Fibroblast of skin of right biceps (primary cell): ENCODE measurements at places on chromosomes 1 and 21.

GRCh38 chr1:160550572-160551034 lies 27.5 kb upstream of the SLAMF6 start:
- no peak for DNase-seq

DNA sequence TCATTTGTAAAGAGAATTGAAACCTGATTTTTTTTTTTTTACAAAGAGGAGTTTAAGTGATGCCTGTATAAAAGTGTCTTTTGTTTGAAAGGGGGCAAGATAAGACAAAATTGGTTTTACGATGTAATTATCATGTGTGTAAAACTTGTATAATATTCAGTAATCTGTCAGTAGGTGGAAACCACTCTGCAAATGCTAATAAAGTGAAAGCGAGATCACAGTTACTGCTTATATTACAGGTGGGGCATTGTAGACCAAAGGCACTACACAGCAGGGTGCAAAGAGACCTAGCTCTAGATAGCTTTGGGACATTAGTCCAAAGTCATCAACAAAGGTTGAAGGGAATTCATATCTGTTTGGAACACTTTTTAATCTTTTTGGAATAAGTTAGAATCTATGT lies 174.2 kb downstream of the LHX8 start:
- no peak for DNase-seq

GRCh38 chr1:57072401-57073110 lies 106.7 kb upstream of the C8B start:
- DNase-seq: no peak

- peak; percentile 24 for DNase-seq
Observed at GRCh38 chr1:39639305-39640130, at the start of gene HEYL. HEYL (minus strand) TSS chr1:39639643; CDS start chr1:39639625, 18 bp downstream.

- no peak for DNase-seq
Observed at GRCh38 chr1:17883136-17883535, 128.0 kb downstream of the ACTL8 start.

- DNase-seq: no peak
Observed at GRCh38 chr1:54413732-54414131, 7.5 kb upstream of the SSBP3 start.

- no peak for DNase-seq
Observed at GRCh38 chr1:204711947-204712701, 26.6 kb upstream of the LRRN2 start.

DNA sequence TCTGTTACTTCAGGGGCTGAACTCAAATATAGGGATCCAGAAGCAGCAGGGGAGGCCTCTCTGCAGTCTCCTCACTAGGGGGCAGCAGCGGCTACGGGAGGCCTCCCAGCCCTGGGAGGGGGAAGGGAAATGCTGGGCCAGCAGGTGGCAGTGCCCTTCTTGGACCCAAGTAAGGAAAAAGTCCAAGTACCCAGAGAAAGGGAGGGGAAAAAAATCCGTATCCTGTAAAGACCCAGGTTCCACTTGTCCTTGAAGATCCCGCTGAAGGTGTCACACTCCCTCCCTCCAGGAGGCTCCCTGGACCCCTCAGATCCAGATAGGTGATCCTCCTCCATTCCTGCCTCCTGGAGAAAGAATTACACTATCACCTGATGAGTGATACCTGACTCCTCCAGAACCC lies 14.1 kb upstream of the NUAK2 start:
- peak; percentile 64 for DNase-seq

GRCh38 chr1:30511991-30512913 lies 211.1 kb downstream of the MATN1 start:
- peak; percentile 82 for DNase-seq

DNA sequence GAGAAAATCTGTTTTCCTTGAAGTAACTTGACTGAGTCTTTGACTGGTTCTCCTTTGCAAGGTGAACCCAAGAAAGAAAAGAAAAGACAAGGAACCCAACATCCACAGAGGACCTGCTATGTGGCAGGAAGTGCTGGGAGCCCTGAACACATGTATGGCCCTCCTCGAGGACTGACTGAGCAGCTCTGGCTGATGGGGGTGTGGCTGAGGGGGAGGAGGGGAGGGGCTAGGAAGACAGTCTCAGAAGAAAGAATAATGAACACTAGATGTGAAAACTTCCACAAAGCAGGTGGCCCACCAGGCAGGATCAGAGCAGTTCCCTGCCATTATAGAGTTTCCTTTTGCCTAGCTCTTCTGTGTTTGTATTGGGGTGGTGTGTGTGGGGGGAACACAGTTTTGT lies 26.1 kb downstream of the NENF start:
- no peak for DNase-seq

- DNase-seq: no peak
Observed at GRCh38 chr1:21622466-21623315, 46.5 kb downstream of the RAP1GAP start.

GRCh38 chr21:33914188-33914587 lies 1.4 kb downstream of the ATP5PO start:
- no peak for DNase-seq

- peak; percentile 88 for DNase-seq
Observed at GRCh38 chr1:60068393-60069045, 5.1 kb downstream of the C1orf87 start.

- DNase-seq: no peak
Observed at GRCh38 chr1:71592646-71593274, 511.9 kb upstream of the ZRANB2 start.

GRCh38 chr21:31185663-31186062 lies 147.4 kb upstream of the KRTAP19-8 start:
- no peak for DNase-seq

GRCh38 chr1:14765773-14766172 lies 167.3 kb downstream of the KAZN start:
- DNase-seq: no peak

- no peak for DNase-seq
Observed at GRCh38 chr1:219514728-219515127, 98.2 kb downstream of the ZC3H11B start.

DNA sequence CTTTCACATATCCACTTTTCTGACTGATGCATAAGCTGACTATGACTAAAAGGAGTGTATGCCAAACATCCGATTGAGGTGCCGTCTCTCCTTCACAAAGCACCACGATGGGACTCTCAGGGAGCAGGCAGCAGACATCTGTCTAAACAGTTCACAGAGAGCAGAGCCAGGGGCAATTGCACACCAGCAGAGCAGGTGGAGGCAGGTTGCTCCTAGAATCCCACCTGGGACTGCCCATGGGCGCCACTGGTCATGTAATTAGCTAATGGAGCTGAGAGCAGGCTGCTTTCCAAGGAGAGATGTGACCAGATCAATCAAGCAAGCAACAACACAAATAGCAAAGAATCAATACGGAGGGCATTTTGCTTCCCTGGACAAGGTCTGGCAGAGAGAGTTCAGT lies 30.5 kb upstream of the COA6 start:
- DNase-seq: no peak

- DNase-seq: no peak
Observed at GRCh38 chr1:82978461-82979324, 1020.2 kb downstream of the TTLL7 start.

DNA sequence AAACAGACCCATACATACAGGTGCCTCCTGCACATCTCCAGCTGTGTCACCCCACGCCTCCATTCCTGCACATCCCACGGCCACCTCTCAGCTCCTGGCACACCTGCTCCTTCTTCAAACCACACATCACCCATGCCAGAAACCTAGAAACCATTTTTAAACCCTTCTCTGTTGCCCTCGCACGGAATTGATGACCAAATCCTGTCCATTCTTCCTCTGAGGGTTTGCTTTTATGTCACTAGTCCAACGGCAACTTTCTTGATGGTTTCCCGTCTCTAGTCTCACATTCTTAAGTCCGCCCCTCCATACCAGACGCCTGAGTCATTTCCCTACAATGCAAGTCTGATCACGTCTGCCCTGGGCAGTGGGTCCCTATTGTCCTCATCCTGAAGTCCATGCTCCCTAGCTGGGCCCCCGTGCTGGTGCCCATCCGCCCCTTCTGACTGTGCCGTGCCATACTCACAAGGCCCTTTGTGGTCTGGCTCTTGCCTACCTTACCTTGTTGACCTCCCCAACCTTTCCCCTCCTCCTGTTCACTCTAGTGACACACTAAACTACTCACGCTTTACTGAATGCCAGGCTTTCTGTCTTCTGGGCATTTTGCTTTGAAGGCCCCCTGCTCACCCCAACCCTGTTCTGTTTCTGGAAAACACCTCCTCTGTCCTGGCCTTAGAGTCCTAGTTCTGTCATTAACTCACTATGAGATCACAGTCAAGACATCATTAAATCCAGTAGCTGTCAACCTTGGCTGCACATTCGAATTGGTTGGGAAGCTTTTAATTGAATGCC lies 17.6 kb downstream of the SLC2A1 start:
- DNase-seq: peak; percentile 99

GRCh38 chr1:202049129-202049528 lies 38.7 kb downstream of the ELF3 start:
- no peak for DNase-seq

DNA sequence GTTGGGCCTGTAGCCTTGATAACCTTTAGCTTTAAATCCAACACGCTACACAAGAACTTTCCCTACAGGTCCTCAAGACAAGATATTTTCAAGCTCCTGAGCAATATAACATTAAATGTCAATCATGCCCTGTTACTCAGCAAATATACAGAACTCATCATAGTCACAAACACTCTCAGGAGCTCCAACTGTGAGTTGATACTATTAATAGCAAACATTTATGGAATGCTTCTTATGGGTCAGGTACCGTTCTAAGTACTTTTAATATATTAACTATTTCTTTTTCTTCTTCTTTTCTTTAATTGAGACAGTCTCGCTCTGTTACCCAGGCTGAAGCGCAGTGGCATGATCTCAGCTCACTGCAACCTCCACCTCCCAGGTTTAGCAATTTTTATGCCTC lies 10.1 kb downstream of the EYA3 start:
- DNase-seq: no peak

DNA sequence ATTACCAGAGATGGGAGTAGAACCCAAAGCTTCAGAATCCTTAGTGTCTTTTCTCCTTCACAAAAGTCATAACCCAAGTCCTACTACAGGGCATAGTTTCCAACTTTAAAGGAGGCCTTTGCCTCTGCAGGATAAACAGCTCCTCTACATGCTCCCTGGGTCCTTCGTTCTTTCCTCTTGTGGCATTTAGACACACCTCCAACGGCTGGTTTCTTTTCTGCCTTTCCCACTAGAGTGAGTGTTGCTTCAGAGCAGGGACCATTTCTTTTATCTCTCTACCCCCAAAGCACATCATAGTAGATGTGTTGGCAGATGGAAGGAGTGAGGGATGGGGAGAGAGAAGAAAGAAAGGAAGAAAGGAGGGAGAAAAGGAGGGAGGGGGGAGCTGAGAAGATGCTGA lies 144.7 kb upstream of the SPATA6 start:
- DNase-seq: no peak

DNA sequence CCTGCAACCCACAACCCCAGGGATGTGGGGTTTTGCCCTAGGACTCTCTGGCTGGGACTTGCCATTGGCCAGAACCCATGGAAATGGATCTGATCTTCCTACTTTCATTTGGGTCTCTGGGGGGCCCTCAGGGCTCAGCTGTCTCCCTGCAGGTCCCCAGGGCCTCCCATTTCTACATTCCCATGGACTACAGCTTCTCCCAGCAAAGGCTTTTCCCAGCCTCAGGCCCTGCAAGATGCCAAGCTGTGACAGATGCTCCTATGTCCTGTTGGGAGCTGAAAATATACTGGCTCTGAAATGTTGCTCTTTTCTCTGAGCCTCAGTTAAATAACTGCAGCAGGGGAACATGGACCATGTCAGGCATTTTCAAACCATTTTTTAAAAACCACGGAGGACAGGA lies 99.5 kb upstream of the IGSF21 start:
- no peak for DNase-seq

DNA sequence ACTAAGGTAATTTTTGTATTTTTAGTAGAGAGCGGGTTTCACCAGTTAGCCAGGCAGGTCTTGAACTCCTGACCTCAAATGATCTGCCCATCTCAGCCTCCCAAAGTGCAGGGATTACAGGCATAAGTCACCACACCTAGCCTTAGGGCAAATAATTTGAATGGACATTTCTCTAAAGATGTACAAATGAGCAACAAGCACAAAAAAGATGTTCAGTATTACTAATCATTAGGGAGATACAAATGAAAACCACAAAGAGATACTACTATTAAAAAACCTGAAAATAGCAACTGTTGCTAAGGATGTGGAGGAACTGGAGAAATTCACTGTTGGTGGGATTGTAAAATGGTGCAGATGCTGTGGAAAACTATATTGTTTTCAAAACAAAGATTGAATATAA lies 79.1 kb downstream of the GABPA start:
- DNase-seq: no peak

DNA sequence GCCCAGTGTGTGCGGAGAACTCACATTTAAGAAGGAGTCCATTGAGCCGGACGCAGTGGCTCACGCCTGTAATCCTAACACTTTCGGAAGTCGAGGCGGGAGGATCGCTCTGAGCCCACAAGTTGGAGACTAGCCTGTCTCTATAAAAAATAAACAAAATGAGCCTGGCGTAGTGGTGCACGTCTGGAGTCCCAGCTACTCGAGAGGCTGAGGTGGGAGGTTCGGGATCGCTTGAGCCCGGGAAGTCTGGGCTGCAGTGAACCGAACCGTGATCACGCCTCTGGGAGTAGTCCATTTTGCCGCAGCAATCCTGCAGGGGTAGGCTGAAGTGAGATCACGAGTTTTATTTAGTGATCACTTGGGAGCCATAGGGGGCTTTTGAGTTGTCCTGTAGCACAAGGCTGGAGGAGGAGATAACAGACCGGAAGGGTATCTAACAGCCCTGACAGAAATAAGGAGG lies 497 bp upstream of the FUCA1 start:
- no peak for DNase-seq

- no peak for DNase-seq
Observed at GRCh38 chr1:59703918-59704378, 110.8 kb upstream of the HOOK1 start.
